IgD-negative memory B cell (primary cell): ENCODE measurements at places on chromosomes 4 and X. TPM values are rescaled to one million over a fixed set of nuclear protein-coding genes. Genes with fewer than 3 reads are reported as not detected.

The STK32B gene
- not detected for polyA plus RNA-seq

The SSX2 gene
- not detected for polyA plus RNA-seq

The PTPN13 gene
- not detected for polyA plus RNA-seq

The GRK4 gene
- polyA plus RNA-seq = 0.99 TPM

The PDGFRA gene
- not detected for polyA plus RNA-seq

The TMSB15A gene
- not detected for polyA plus RNA-seq

The TMEM150C gene
- not detected for polyA plus RNA-seq

The OPRPN gene
- not detected for polyA plus RNA-seq

The DDX53 gene
- polyA plus RNA-seq = not detected
